IMR-90 (cell line): ENCODE measurements at places on chromosomes 3 and 15. TPM values are rescaled to one million over a fixed set of nuclear protein-coding genes. Genes with fewer than 3 reads are reported as not detected.

FOXL2 gene
- not detected in 2 replicates for total RNA-seq

GXYLT2 gene
- total RNA-seq: 11.1 and 11.4 TPM in 2 replicates

ALDH1A3 gene
- 5.0 and 8.6 TPM in 2 replicates for total RNA-seq

TIGIT gene
- not detected in 2 replicates for total RNA-seq

GABRR3 gene
- not detected in 2 replicates for total RNA-seq

GOLGA6L7 gene
- total RNA-seq: not detected in 2 replicates

FGF12 gene
- total RNA-seq: not detected in 2 replicates
